ENCODE measurements at places on chromosomes 2 and 18. TPM values are rescaled to one million over a fixed set of nuclear protein-coding genes. Genes with fewer than 3 reads are reported as not detected.

The NEDD4L gene
- 69.3 TPM for total RNA-seq

GRCh38 chr2:221605751-221606240, 33.7 kb upstream of the EPHA4 start:
- peaks cover 45% of the 10 kb centered on the region for H3K4me1 ChIP-seq
- no peaks in the 10 kb centered on the region for H3K36me3 ChIP-seq
- no peak overlapping the region for H3K27ac ChIP-seq

The FAM237A gene
- not detected for total RNA-seq

The LIMS4 gene
- 1.1 TPM for total RNA-seq

The SLC14A1 gene
- not detected for total RNA-seq

The CELF4 gene
- 2.9 TPM for total RNA-seq

DNA sequence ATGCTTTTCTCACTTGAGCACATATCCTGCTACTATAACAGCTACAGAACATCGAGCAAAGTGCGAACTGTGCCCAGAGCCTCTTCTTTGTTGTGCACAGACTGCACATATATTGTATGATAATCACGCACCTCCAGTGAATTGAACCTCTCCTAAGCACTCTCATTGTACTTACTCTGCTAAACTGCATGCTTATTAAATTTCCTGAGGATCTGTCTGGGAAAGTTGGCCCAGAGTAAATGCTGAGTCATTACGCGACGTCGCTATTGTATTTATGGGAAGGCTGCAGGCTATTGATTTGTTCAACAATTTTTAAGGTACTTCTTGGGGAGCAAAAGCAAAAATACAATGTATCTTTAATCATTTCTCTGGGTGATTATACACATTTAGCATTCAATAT, 399.6 kb upstream of the DSEL start:
- H3K27ac ChIP-seq: no peak overlapping the region
- no peaks in the 10 kb centered on the region for H3K27me3 ChIP-seq
- no peak for DNase-seq
- no peaks in the 10 kb centered on the region for H3K36me3 ChIP-seq
- H3K4me3 ChIP-seq: no peak overlapping the region

The DYSF gene
- 14.8 TPM for total RNA-seq

GRCh38 chr2:109141727-109142283, 12.8 kb downstream of the SH3RF3 start:
- no peak overlapping the region for H3K4me3 ChIP-seq
- DNase-seq: no peak
- H3K27me3 ChIP-seq: no peaks in the 10 kb centered on the region
- H3K4me1 ChIP-seq: no peaks in the 10 kb centered on the region
- no peaks in the 10 kb centered on the region for H3K36me3 ChIP-seq
- H3K27ac ChIP-seq: no peak overlapping the region

DNA sequence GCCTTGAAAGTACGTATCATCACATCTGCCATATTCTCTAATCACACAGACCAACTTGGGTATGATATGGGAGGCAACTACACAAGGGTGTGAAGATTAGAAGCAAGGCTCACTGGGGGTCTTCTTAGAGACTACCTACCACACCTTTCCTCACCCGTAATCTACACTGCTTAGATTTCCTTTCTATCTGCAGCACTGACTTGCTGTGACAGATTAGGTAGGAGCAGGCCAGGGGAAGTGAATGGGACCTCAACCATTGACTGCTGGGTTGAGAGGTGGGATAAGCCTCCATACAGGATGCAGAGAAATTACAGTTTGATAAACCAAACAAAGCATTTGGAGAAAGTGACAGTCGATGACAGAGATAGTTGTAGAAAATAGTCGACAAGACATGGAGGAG, 119.0 kb upstream of the SERPINE2 start:
- no peak for DNase-seq
- no peak overlapping the region for H3K27ac ChIP-seq
- H3K27me3 ChIP-seq: no peaks in the 10 kb centered on the region
- no peaks in the 10 kb centered on the region for H3K36me3 ChIP-seq

DNA sequence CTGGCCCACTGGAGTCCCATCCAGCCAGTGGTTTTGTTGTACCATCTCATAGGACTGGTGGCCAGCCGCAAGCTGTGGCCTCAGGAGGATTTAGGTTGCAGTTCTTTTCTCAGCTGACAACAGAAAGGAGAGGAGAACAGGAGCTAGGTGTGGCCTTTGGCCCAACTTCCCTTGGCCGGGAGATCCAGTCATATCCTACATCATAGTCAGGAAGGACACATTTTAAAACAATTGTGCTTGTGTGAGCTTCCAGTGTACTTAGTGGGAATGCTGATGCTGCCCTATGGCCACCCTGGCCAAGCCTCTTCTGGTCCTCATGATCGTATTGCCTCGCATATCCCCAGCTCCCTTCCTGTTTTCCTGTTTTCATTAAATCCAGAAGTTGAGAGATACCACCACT, 98.1 kb downstream of the WDSUB1 start:
- peaks cover 3% of the 10 kb centered on the region for H3K36me3 ChIP-seq
- no peak overlapping the region for H3K4me3 ChIP-seq
- no peak overlapping the region for H3K27ac ChIP-seq
- H3K27me3 ChIP-seq: no peaks in the 10 kb centered on the region
- DNase-seq: no peak

DNA sequence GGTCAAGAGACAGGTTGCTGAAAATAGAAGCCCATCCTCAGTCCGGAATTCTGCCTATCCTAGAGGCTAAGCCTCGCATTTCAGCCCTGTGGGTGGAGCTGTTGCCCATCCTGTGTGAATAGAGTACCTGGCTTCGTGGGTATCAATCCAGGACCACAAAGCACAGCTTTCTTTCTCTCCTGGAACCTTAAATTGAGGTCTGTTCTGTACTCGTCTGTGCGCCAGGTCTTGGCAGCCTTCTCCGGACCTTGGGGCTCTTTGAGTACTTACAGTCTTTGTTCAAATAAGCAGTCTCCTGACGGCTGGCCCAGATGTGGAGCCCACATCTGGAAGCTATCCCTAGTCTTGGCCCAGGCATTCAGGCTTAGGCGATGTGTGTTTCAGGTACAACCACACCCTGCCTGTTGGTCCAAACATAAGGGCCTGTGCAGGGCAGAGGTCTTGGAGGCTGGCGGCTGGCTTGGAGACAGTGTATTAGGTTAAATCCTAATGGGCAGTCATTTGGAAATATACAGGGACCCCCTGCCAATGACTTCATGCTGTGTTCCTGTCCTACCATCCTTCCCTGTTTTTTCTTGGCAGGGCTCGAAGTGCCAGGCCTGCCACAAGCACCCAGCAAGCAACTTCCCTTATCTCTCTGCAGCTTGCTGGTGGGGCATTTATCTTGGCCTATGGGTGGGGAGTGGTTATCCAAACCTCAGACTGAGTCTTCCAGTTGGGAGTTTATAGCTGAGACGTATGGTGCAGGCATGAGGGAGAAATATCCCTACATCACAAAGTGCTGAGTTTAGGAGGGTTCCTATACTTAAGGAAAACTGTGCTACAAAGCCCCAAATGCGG, 294.1 kb downstream of the BCL2 start:
- peak; percentile 57 for DNase-seq
- H3K27me3 ChIP-seq: peaks cover 17% of the 10 kb centered on the region
- peaks cover 2% of the 10 kb centered on the region for H3K4me1 ChIP-seq
- no peak overlapping the region for H3K27ac ChIP-seq

- H3K27me3 ChIP-seq: no peaks in the 10 kb centered on the region
- H3K27ac ChIP-seq: no peak overlapping the region
- no peaks in the 10 kb centered on the region for H3K36me3 ChIP-seq
- no peak overlapping the region for H3K4me3 ChIP-seq
- DNase-seq: no peak
Measured at GRCh38 chr2:128986026-128986715, 667.5 kb upstream of the HS6ST1 start.

DNA sequence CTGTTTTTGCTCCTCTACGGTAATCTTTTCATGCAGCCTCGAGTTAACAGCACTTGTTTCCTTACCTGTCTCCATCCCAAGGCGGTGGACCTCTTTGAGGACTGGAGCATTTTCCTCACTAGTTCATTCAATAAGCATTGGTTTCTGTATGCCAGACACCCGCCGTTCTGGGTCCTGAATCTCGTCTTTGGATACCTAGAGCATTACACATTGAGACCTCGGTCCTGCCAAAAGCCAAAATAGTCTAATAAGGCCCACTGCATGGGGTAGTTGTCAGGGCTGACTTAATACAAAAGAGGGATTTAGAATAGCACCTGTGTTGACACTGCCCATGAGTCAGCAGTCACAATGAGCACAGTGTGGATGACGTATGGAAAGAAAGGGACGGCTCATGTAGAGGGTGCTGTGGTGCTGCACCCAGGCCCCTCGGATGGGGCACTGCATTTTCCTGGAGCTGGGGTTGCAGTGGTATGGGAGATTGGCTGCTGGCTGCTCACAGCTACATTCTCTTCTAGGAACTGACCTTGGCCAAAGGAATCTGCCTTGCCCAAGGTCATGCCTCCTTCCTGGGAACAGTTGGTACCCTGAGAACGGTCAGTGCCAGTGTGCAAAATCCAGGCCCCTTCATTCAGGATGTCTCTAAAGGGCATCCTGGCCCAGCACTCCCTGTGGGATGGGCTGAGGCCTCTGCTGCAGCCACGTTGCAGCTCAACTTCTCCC, 126.9 kb upstream of the NCK2 start:
- H3K4me1 ChIP-seq: peaks cover 28% of the 10 kb centered on the region
- no peak overlapping the region for H3K4me3 ChIP-seq
- H3K36me3 ChIP-seq: no peaks in the 10 kb centered on the region
- H3K27ac ChIP-seq: no peak overlapping the region

GRCh38 chr18:79489899-79490625, 94.3 kb downstream of the NFATC1 start:
- no peak for DNase-seq
- H3K27ac ChIP-seq: no peak overlapping the region
- H3K27me3 ChIP-seq: no peaks in the 10 kb centered on the region
- H3K4me1 ChIP-seq: no peaks in the 10 kb centered on the region
- H3K4me3 ChIP-seq: no peak overlapping the region
- no peaks in the 10 kb centered on the region for H3K36me3 ChIP-seq

Data from WTC11 (cell line).